ENCODE measurements at places on chromosomes 7 and 10.

GRCh38 chr7:33217595-33217994, 88.2 kb downstream of the BBS9 start:
- DNase-seq: no peak

- DNase-seq: peak; percentile 25
Measured at GRCh38 chr10:119209035-119209735, 1.8 kb downstream of the GRK5 start.

DNA sequence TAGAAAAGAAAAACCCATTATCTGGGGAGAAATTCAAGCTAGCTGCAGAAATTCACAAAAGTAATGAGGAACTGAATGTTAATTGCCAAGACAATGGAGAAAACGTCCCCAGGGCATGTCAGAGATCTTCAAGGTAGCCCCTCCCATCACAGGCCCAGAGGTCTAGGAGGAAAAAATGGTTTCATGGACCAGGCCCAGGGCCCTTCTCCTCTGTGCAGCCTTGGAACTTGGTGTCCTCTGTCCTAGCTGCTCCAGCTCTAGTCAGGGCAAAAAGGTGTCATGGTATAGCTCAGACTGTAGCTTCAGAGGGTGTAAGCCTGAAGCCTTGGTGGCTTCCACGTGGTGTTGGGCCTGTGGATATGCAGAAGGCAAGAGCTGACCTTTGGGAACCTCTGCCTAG, 411.8 kb downstream of the ADRA2A start:
- no peak for DNase-seq

DNA sequence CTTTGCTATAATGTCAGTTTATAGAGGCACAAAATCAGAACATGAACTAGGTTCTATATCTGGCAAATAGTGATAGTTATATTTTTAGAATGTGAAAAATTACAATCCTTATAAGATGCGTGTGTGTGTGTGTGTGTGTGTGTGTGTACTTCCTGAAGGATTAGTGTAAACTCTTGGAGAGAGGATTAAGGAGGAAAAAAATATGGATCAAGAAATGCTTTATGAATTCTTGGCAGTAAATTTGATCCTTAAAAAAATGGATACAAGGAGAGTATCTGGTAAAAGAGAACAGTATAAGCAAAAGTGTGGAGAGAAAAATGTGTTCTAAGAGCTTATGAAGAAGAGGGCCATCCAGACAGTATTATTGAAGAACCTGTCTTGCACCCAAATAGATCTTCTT, 484.3 kb downstream of the ADRA2A start:
- DNase-seq: no peak

DNA sequence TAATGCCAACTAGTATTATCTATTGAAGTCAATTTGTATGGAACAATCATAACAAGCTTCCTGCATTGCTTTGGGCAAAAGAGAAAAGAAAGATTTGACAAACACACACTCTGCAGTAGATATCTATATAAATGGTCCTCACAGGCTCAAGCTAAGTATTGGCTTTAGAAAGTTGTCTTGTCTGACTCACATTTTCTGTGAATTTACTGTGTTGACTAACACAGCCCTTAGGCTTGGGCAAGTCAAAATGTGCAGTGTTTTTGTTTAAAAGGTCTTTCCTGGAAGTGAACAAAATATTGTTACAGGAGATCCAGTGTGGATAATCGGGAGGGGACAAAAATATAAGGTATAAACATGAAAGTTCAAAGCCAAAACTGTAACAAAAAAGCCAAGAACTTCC, 194.4 kb downstream of the RELN start:
- DNase-seq: no peak

GRCh38 chr10:13890233-13891127, 303.7 kb downstream of the PRPF18 start:
- no peak for DNase-seq

DNA sequence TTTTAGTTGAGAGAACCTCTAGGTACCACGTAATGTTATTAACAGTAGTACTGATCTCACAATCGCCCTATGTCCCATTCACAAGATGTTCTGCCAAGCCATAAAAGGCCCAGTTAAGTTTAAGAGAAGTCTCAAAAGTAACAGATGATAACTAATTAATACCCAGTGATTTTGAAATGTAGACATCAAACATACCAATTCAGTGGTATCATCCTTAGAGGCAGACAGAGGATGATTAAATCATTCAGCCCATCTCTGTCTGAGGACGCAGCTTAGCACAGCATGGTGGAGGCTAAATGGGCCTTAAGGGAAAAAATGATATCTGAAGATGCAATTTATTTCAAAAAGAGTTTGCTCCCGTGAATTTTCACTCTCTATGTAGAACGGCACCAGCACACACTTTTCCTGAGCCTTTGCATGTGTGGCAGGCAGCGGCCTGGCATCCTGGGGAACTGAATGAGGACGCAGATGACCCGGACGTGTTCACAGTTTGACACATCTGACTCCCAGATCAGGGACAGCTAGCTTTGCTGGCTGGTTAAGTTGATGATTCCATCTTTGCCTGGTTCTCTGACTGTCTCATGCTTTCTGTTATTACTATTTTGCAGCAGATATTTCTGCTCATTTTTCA, 13.4 kb downstream of the EGFR start:
- no peak for DNase-seq

DNA sequence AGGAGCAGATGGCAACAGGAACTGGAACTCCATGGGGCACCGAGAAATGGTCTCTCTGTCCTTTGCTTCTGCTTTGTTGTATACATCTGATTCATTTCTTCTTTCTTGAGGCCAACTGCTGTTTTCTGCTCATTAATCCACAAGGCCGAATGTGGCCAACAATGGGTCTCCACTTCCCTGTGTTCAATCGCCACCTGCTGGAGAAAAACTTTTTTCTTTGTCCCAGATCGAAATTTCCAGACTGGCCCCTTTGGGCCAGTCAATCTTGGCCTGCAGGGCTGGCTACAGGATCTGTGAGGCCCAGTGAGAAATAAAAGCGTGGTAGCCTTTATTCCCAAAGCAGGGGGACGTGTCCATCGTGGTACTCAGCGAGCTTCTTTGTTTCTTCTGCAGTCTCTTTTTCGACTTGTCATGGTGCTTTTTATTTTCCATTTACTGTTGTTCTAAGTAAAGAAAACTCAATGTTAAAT, 58.8 kb downstream of the PARP12 start:
- peak; percentile 2 for DNase-seq

- DNase-seq: no peak
Measured at GRCh38 chr10:117547016-117547715, 4.6 kb downstream of the EMX2 start.

GRCh38 chr7:65746398-65746669, 126.5 kb upstream of the VKORC1L1 start:
- DNase-seq: no peak

- no peak for DNase-seq
Measured at GRCh38 chr7:36171503-36171902, 18.4 kb downstream of the EEPD1 start.

GRCh38 chr10:11175823-11176243, 158.2 kb downstream of the CELF2 start:
- no peak for DNase-seq

- DNase-seq: no peak
Measured at GRCh38 chr10:819816-820215, 111.7 kb downstream of the LARP4B start.

DNA sequence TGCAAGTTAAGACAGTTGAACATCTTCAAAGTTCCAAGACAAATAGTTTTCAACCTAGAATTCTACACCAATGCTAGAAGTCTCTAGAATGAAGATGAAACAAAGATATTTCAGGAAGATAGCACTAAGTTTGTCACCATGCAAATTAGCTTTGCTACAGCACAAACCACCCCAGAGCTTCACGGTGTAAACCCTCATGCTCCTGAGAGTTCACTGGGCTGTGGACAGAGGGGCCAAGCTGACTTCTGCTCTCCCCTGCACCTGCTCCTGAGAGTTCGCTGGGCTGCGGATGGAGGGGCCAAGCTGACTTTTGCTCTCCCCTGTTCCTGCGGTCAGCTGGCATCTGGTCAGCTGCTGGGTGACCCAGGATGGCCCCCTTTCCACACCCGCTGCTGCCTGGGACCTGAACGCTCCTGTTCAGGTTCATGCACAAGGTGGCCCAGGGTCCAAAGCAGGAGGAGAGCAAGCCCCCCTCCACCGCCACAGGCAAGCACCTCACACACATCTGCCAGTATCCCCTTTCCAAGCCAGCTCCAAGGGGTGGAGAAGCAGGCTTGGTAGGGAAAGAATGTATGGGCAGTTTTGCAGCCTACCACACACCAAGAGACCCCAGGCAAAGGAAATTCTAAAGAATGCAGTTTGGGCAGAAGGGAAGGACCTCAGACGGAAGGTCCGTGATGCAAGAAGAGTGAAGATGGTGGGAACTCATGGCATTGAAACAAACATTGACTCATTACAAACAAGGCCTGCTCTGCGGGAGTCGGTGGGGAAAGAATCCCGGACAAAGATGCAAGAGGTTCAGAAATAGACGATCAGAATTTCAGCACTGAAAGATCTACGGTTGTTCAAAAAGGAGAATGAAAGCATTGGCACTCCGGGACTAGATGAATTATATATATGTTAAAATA, 137.8 kb upstream of the PPP2R2D start:
- DNase-seq: no peak

DNA sequence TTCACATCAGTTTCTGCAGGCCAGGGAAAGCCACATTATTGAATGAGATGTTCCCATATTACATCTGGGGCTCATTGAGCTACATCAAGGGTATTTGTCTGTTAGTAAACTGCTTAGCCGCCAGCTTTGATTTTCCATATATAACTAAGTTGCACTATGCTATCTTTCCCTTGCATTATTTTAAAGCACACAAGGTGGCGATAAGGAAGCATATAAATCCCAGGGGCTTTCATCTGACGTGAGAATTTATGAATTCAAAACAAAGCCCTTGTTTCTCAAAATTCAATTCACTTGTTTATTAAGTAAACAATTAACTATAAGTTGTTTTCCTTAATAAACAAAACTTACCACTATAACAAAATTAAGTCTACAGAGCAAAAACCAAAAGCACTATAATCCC, 334.1 kb upstream of the TPK1 start:
- no peak for DNase-seq

DNA sequence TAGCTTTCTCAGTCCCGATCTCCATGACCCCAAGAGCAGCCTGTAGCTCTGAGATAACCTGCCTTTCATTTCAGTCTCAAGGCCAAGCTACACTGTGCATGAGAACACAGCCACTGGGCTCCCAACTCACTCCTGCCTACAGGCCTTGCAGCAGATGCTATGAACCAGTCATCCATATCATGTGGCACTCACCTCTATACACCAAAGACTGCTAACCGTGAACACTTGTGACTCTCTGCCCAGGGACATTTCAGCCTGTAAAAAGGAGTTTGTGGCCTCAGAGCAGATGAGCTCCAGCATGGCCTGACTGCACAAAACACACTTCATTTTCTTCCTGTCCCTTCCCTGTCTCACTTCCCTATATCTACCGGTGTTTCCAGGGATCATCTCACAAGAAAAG, 56.9 kb upstream of the NPY start:
- DNase-seq: no peak

- DNase-seq: no peak
Measured at GRCh38 chr10:71068861-71069271, 143.5 kb upstream of the UNC5B start.

- DNase-seq: no peak
Measured at GRCh38 chr10:32412499-32412853, 33.5 kb upstream of the CCDC7 start.

GRCh38 chr7:97008275-97008917, 3.0 kb downstream of the DLX6 start:
- DNase-seq: no peak

GRCh38 chr10:132366499-132366898, 30.5 kb upstream of the PWWP2B start:
- DNase-seq: no peak

DNA sequence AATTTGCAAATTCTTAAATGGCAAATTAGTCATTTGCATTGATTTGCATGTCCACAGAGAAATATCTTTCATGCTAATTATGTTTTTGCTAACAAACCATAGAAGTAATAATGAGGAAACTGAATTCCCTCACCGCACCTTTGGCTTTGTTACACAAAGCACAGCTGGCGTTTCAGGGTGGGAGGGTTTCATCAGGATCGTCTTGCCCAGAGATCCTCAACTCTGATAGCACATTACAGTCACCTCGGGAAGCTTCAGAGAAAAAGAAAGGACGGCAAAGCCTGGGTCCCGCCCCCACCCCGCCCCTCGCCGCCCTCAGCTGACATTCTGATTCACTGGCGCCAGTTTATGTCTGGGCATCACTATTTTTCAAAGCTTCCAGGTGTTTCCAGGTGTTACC, 119.4 kb downstream of the PTPRN2 start:
- DNase-seq: no peak

GRCh38 chr10:22308390-22308789, 7.8 kb upstream of the COMMD3 start:
- DNase-seq: no peak

DNA sequence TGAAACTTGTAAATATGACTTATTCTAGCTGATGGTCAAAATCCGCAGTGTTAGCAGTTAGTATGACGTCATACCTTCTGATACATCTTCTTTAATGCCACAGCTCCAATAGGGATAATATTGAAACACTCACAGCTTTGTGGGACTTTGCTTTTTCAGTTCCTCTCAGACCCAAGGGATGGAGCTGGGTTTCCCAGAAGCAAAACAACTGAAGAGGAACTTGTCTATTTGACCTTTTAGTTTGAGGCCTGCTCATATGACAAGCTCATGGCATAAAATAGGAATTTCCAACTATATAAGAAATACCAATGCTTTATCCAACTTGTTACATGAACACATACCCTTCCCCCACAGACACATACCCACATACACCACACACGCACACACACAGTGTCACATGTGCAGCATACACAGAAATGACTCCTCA, 31.6 kb upstream of the C10orf67 start:
- DNase-seq: no peak

DNA sequence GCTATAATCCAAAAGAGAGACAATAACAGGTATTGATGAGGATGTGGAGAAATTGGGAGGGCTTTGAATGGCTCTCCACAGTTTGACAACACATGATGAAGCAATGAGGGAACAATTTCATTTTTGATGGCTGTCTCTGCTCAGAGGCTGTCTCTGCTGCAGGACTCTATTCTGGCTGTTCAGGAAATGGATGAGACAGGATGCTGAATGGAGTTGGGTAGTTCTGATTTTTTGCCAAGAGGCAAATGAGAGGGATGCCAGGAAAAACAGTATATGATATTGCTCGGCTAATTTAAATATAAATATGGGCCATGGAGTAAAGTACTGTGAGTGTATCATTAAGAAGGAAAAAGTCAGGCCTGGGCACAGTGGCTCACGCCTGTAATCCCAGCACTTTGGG, 16.8 kb downstream of the APBB1IP start:
- DNase-seq: no peak

DNA sequence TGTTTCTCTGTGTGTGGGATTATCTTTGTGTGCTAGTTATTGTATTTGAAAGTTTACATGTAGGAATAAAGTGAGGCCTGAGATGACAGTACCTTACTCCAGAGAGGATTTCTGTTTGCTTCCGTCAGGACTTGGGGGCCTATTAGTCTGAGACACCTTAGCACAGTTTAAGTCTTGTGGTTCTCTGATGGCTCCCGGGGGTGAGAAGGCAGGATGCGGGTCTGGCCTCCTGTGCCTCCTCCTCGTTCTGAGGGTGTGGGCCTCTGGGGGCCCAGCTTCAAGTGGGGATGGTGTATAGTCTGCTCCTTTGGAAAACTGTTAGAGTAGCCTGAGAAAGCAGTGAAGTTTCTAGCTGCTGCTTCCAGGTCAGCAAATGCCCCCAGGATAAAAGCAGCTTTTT, 12.4 kb downstream of the MTURN start:
- no peak for DNase-seq

- no peak for DNase-seq
Measured at GRCh38 chr10:36602374-36602773, 523.0 kb upstream of the ANKRD30A start.

- no peak for DNase-seq
Measured at GRCh38 chr7:50553973-50554372, 11.2 kb downstream of the DDC start.

GRCh38 chr10:103493362-103493915, at the start of gene NEURL1:
Gene NEURL1 (plus strand): TSS chr10:103493705. CDS start chr10:103494388, 683 bp downstream.
- no peak for DNase-seq

Data from stimulated activated CD8-positive, alpha-beta memory T cell treated with anti-CD3 and anti-CD28 coated beads, Interleukin-4, amount 100 ng/mL, for 1 hour (primary cell).